ENCODE measurements at places on chromosomes 3 and 15.

- no peak for DNase-seq
These were observed 8.3 kb upstream of the PIGZ start for GRCh38 chr3:196976941-196977340.

DNA sequence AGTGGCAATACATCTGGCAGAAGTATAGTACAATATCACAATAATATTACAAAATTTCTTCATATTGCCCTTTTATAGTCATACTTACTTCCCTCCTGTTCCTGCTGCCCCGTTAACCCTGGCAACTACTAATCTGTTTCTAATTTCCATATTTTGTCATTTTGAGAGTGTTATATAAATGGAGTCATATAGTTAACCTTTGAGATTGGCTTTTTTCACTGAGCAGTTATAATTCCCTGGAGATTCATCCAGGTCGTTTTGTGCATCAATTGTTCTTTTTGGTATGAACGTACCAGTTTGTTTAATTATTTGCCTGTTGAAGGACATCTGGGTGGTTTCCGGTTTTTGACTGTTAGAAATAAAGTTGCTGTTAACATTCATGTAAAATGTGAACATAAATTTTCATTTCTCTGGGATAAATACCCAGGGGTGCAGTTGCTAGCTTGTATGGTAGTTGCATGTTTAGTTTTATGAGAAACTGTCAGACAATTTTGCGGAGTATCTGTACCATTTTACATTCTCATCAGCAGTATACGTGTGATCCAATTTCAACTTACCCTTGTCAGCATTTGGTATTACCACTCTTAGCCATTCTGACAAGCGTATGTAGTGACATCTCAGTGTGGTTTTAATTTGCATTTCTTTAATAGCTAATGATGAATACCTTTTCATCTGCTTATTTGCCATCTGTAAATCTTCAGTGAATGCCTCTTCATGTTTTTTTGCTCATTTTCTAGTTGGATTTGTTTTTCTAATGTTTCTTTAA, 32.2 kb upstream of the IL20RB start:
- DNase-seq, result peak; percentile 18

GRCh38 chr15:101001796-101002195, 82.6 kb downstream of the LRRK1 start:
- no peak for DNase-seq

DNA sequence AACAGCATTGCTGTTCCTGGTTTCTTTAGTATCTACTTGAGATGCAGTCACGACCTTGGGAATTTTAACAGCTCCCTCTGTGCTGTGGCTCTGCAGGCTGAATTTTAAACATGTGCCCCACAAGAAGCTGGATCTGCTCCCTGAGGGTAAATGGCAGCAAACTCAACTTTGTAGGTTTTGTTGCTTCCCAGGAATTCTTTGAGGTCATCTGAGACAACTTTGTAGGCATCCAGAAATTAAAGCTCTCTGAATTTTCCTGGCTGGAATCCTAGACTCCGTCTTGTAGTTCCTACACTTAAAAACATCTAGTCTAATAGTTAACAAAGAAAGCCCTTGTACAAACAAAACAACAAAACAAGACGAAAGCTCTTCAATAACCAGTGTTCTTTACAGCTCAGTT, 366.3 kb downstream of the FEZF2 start:
- no peak for DNase-seq

DNA sequence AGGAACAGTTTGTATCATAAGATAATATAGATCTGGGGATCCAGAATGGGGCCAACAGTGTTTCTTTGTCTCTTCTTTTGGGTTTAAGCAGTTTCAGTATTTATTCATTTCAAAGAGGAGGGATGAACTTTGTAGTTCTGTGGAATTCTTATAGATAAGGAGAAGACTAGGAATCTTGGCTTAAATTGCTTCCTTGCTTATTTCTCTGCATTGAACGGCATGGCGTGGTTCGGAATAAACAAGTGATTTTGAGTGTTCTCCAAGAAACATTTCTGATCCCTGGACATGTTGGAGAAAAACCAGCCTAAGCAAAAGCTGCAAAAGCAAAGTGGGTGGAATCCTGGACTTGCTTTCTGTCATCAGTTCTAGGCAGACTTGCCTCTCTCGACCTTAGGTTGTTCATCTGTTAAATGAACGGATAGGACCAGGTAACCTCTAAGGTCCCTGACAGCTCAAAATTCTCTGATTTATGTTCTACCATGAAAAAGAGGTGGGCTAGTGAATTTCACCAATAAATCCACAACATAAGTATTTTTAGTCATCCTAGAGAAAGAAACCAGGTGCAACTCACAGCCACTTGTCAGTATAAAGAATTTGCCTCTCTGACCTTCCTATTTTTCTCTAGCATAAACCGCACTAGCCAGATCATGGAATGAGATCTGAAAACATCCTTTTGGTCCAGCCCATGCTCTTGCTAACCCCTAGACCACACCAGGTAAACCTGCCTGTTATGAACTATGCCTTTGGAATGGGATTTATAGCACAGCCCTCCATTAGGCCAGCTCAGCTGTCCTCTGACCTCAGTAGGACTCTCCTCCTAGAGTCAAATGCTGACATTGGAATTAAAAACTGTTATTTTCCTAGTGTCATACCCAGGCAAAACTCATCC, 78.8 kb downstream of the CLDN11 start:
- DNase-seq, result no peak

- no peak for DNase-seq
These were observed 3.1 kb upstream of the USP19 start for GRCh38 chr3:49123687-49124086.

DNA sequence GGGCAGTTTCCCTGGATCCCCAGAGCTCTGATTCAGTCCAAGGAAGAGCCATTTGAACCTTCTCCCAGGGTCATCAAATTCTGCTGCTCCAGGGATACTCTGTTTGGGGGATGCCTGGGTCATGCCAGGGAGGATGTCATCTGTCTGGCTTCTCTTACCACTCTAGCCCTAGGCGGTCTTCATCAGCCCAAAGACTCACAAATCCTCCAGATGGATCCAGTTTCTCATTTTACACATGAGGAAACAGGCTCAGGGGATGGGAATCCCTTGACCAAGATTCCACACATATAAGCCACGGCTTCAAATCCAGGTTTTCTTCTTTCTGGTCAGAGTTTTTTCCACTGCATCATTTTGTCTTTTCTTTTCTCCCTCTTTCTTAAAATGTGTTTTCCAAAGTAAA, 36.7 kb downstream of the SLC28A1 start:
- DNase-seq, result no peak

DNA sequence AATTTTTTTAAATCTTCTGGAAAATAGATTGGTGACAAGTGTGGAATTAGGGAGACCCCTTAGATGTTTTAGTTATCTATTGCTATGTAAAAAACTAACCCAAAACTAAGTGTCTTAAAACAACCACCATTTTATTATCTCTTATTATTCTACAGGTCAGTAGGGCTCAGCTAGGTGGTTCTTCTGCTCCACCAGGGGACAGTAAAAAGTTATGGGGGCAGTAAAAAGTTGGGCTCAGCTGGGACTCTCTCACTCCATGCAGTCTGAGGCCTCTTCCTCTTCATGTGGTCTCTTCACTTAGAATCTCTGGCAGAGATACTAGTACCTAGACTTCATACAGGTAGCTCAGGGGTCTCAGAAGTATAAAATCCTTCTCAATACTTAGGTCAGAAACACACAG, 18.0 kb upstream of the DIS3L start:
- DNase-seq, result no peak

- no peak for DNase-seq
These were observed 1047.4 kb downstream of the IGSF11 start for GRCh38 chr3:117987256-117987655.

DNA sequence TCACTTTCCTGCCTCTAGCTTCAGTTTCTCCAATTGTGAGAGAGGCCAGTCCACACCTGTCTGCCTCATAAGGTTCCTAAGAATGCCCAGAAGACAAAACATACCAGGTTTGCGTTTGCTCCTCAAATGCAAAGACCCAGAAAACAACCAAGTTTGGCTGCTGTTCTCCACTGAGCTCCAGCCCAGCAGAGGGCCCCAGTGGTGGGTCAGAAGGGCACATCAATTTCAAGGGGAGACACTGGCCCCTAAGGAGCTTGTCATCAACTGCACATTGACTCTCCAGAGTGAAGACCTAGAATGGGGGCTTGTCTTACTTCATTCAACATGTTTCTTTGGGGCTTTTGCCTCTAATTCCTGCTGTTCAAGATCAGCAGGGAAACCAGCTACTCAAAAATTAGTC, 127.9 kb upstream of the SLC6A11 start:
- no peak for DNase-seq

DNA sequence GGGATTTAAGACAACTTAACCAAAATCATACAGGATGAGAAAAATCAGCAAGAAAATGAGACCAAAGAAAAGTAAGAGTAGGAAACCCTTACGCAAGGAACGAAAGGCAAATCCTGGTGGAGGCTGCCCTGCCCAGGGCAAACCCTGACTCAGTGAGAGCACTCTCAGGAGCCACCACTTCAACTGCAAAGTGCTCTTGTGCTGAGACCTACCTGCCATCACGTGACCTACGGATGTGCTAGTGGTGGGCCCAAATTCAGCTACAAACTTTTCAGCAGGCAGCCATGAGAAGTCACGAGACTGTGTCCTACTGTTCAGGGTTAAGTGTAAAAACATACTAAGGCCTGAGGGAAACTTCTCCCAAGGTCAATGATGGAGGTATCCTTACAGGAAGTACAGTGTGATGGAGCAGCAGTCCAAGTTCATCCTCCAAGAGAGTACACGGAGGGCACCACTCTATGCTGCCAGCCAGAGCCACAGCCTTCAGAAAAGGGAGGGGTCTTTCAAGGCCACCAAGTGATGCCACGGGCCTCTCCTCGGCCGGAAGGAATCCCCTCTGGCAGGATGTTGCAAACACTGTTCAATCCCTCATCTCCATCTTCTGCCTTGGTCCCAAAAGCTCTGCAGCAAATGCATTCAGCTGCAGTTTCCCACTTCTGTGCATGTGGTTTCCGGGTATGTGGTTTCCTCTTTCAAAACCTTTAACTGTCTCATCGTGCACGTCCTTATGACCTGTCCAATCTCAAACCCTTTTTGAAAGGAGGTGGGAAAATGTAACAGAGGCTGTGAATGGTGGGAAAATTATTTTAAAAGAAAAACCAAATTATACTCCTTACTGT, 9.5 kb downstream of the CHSY1 start:
- no peak for DNase-seq

GRCh38 chr15:93072411-93073394, 16.3 kb downstream of the RGMA start:
- DNase-seq, result peak; percentile 61

GRCh38 chr3:47362701-47363100, 18.1 kb upstream of the PTPN23 start:
- DNase-seq, result no peak

DNA sequence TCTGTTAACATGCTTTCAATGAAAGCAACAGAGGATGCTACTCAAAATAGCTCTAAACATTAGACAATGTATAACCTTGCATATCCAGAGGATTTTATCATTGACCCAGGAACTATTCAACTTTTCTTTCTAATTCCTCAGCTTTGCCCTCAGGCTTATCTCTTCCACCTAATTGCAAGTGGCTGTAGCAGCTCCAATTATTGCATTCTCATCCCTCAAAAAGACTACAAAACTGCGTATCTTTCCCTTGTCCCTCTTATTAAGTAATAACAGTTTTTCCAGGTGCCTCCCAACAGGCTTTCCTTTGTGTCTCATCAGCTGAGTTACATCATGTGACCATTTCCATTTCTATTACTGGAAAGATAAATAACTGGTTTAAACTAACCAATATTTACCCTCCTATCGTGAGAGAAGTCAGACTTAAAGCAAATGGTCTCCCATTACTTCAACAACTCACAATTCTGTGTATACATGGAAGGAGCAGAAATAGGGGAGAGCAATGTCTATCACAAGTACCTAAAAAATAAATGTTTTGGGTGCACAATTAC, 78.0 kb upstream of the MBNL1 start:
- DNase-seq, result no peak

DNA sequence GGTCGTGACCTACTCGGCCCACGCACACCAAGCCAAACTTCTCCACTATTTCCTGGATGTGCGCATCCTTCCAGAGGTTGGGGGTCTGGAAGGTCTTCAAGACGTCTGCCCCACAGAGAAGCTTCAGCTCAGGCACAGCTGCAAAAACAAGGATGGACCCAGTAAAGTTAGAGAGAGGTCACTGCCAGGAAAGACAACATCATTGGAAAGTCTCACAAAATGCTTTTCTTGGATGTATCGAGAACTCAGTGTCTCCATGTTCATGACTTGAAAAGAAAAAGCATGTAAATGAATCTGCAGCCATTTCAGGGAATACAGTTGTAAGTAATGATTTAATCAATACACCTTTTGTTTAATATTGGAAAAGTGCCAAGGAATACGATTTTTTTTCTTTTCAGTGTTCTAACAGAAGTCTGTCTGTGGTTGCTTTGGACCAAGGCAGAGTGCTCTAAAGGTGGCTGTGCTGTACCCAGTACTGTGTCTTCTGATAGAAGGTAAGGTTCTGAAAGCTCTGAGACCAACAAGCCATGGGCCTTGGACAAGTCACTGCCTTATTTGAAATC, 21.8 kb upstream of the RBP1 start:
- DNase-seq, result peak; percentile 17

DNA sequence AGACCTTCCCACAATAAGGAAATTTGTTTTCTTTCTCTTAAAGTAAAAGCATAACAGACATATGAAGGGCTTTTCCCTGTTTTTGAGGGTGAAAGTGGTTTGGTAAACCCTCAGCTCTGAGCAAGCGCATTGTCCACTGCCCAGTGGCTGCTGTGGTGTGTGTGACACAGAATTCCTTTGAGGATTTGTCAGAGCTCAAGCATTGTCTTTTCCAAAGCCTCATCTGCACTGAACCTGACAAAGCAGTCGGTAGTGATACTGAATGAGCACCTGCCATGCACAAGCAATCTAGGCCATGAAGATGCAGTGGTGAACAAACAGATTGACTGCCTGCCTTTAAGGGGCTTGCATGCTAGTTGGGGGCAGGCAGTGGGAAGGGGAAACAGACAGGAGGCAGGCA, 128.3 kb downstream of the PLCL2 start:
- DNase-seq, result no peak

DNA sequence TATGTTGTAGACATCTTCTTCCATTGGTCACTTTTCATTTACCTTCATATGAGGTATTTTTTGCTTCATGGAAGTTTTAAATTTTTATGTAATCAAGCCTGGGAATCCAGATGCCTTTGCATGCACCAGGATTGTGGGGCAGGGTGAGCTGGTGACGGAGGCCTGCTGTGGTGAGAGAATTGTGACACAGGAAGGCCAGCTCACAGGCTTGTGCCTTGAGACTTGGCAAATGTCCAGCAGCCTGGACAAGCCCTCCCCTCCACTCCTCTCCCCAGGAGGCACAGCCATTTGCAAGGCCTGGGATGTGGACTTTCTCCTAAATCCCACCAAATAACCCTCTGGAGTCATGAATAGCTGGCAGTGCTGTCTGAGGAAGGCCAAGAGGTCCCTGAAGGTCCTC, 67.4 kb downstream of the RHCG start:
- DNase-seq, result no peak

DNA sequence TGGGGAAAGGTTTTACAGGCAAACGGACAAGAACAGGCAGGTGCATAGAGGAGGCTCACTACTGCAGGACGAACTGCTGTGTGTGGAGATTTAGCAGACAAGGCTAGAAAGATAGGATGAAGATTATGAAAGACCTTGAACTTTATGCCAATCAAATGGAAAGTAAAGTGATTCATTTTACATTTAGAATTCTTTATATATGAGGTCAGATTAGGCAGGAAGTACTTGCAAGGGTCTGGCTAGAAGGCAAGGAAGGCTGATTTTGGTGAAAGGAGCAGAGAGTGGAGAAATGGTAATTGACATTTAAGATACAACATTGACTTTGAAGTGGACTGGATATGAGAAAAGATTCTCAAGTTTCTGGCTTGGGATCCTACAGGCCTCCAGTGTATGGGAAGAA, 33.6 kb downstream of the PLSCR4 start:
- no peak for DNase-seq

All from NCI-H2171 treated with DMSO at 0.1 percent for 48 hours (cell line).